ENCODE measurements at places on chromosomes 1 and 21.
A peak's percentile ranks its signal among the peaks of the same experiment; 100 is the strongest.

- no peak for DNase-seq
These were observed 19.8 kb downstream of the MYOG start for GRCh38 chr1:203065986-203066385.

- DNase-seq, result no peak
These were observed 633.2 kb upstream of the NEGR1 start for GRCh38 chr1:72915581-72915980.

GRCh38 chr21:35136586-35137219, 87.6 kb upstream of the RUNX1 start:
- DNase-seq, result peak; percentile 71

GRCh38 chr1:114618606-114619005, 37.2 kb upstream of the BCAS2 start:
- DNase-seq, result no peak

DNA sequence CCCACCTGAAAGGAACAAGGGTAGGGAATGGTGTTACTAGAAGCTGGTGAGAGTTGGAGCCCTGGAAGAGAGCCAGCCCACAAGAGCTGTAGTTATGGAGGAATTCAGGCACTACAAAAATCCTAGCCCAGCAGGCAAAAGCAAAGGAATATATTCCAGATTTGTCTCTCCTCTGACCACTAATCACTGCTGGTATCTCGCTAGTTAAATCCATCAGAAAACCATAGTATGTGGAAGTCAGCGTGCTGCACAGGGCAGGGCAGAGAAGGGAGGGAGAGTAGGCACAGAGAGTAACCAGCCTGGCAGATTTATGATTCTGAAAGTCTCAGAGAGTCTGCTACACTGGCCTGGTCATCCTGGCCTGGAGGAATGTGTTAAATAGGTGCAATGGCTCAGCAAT, 88.6 kb downstream of the SELENOF start:
- DNase-seq, result no peak

- DNase-seq, result no peak
These were observed 50.1 kb downstream of the AKT3 start for GRCh38 chr1:243799908-243800307.

DNA sequence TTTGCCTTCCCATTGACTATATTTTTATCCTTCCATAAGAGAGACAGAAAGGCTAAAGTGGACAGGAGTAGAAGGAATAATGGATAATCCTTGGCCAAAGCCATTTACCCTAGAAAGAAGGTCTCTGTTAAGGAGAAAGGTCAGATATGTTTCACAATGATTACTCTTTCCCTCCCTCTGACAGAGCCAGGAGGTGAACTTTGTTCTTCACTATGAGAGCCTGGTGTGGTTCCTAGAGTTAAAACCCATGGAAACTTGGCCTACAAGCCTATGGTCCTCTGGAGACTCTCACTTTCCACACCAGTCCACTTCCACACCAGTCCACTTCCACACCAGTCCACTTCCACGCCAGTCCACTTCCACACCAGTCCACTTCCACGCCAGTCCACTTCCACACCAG, 479.9 kb upstream of the ZP4 start:
- DNase-seq, result no peak

GRCh38 chr1:230160957-230161771, 94.1 kb downstream of the GALNT2 start:
- DNase-seq, result no peak

DNA sequence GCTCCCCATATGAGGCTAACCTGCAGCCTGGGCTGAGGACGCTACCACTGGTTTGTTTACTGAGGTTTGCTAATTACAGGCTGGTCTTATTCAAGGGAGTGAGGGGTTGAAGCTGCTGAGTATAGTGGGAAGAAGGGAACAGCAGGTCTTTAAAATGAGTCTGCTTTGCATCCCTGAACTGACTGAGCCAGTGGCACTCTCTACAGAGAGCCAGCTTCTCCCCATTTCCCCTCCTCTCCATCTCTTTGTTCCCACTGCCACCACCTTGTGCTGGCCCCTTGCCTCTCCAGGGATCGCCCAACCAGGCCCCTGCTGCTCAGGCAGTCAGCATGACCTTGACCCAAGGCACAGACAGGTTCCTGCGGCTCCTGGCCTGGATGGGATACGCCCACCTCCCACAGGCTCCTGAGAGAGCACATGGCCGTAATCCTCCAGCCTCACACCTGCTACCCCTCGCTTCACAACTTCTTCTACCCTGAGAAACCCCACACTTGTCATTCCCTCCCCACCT, 45.0 kb downstream of the IER5 start:
- DNase-seq, result no peak

DNA sequence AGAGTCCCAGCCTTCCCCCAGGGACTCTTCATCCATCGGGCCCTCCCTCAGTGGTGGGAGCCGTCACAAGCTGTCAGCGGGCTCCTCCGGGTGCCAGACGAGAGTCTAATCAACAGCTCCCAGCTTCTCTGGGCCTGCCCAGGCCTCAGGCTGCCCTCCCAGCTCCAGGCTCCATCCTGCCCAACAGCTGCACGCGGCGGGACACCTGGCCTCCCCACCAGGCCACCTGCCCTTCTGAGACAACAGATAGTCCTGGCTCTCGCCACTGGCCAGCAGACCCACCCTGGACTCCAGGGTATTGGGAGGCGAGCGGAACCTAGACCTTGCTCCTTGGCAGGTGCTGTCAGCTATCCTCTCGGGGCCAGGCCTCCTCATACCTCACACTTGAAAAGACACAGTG, 3.1 kb downstream of the WNT4 start:
- no peak for DNase-seq

GRCh38 chr21:43820466-43820865, 31.1 kb downstream of the RRP1 start:
- DNase-seq, result no peak

GRCh38 chr21:35090403-35090802, 41.3 kb upstream of the RUNX1 start:
- DNase-seq, result no peak

- no peak for DNase-seq
These were observed 14.7 kb downstream of the PTTG1IP start for GRCh38 chr21:44858791-44859190.

DNA sequence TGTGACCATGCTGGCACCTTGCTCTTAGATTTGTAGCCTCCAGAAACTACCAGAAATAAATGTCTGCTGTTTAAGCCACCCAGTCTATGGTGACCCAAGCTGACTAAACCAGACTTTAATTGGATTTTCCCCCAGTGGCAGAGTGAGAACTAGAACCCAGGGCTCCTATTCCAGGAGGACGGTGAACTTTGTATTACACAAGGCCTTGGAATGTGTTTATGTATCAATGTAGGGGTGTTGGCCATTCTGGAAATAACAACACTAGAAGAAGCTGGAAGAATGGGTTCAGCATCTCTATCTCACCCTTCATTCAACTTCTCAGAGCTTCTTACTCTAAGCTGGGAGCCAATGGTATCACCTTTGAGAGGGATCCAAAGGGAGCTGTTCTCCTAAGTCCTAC, 37.0 kb downstream of the ARHGEF11 start:
- DNase-seq, result no peak

DNA sequence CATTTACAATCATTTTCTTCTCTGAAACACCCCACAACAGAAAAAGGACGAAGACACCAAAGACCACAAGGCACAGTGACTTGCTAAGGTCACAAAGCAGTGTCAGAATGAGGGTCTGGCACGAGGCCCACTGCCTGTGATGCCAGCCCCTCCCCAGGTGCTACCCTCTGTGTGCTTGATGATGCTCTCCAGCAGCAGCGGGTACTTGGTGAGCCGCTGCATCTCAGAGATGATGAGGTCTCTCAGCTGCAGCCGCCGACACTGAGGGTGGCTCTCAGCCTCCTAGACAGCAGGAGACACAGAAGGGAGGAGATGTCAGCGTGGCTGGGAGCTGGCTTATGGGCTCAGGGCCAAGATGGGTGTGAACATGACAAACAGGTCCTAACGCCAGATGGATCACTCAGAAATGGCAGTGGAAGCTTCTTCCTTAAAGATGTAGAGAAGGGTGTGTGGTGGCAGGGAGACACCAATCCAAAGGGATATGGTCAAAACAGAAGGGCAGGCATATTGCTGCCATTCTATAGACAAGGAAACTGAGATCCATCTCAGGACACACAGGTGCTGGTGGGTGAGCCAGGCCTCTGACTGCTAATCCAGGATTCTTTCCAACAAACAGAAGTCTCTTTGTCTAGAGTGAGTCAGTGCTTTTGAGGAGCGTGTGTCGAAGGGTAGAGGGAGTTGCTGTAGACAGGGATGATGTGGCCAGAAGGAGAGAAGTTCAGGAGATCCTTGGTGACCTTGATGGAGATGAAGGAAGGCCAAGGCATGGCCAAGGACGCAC, 25.6 kb downstream of the LRRC71 start:
- peak; percentile 21 for DNase-seq

GRCh38 chr1:165837838-165838364, 10.5 kb downstream of the UCK2 start:
- DNase-seq, result no peak

DNA sequence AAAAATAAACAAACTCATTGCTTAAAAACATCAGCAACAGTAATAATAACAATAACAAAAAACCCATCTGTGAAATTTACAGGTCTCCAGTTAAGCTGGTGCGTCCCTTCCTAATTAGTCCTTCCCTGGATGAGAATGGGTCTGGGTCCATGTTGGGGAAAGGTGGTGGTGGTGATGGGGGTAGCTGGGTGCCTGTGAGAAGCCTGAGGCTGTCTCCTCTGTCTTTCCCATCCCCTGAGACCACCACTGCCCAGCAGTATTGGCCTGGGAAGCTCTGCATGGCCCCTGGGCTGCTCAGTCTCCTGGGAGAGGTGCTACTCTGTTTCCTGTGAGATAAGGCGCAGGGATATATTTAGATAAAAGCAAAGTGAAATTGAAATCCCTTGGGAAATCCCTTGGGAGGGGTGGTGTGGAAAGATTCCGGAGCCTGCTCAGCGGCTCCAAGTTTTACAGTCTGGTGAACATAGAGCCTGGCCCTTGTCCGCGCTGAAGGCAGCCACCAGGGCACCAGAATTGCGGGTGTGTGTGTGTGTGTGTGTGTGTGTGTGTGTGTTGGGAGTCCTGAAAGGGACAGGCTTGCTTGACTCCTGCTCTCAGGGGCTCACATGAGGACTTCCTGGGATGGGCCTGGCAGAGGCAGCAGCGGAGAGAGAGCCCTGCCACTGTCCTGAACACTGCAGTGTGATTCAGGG, 150.2 kb downstream of the FOXD2 start:
- no peak for DNase-seq

GRCh38 chr1:48943393-48943792, 166.7 kb upstream of the BEND5 start:
- DNase-seq, result no peak

Measured in urothelium cell line (cell line).